ENCODE measurements at places on chromosomes 3 and 15. TPM values are rescaled to one million over a fixed set of nuclear protein-coding genes. Genes with fewer than 3 reads are reported as not detected.

Gene MEX3B
- 1.3 TPM for total RNA-seq

Gene SH2D7
- total RNA-seq = not detected

Gene LDHAL6B
- total RNA-seq = not detected

Gene LTF
- total RNA-seq = not detected

Gene CPN2
- not detected for total RNA-seq

Gene FBXO22
- 31.0 TPM for total RNA-seq
